Smooth muscle cell of bladder (primary cell): ENCODE measurements at places on chromosomes 2 and 18. TPM values are rescaled to one million over a fixed set of nuclear protein-coding genes. Genes with fewer than 3 reads are reported as not detected.

The IL1F10 gene
- not detected in 2 replicates for total RNA-seq

The TSGA10 gene
- 3.4 and 4.3 TPM in 2 replicates for total RNA-seq

The KCNJ3 gene
- not detected in 2 replicates for total RNA-seq

The AQP12B gene
- total RNA-seq: not detected in 2 replicates

The EMILIN2 gene
- total RNA-seq: 26.5 and 28.4 TPM in 2 replicates

The LIMS4 gene
- 1.1 TPM in 2 replicates for total RNA-seq

The GCG gene
- 0.14 TPM in 1 of 2 replicates, not detected in the other for total RNA-seq

The TNS1 gene
- 37.3 and 74.4 TPM in 2 replicates for total RNA-seq

The COL4A3 gene
- total RNA-seq: under 0.01 and 0.18 TPM in 2 replicates

The RAB17 gene
- 0.14 and 0.28 TPM in 2 replicates for total RNA-seq

The FBXO15 gene
- total RNA-seq: 1.0 and 1.1 TPM in 2 replicates

The ATAD2B gene
- total RNA-seq: 8.6 and 11.2 TPM in 2 replicates

The GALM gene
- total RNA-seq: 18.0 and 20.2 TPM in 2 replicates

The ALK gene
- total RNA-seq: under 0.01 TPM in 2 replicates

The GKN2 gene
- not detected in 2 replicates for total RNA-seq

The CHCHD5 gene
- 12.0 and 14.2 TPM in 2 replicates for total RNA-seq

The COL6A3 gene
- total RNA-seq: 2,030 and 2,143 TPM in 2 replicates

The ABCG5 gene
- not detected in 2 replicates for total RNA-seq

The HAAO gene
- 0.46 and 1.8 TPM in 2 replicates for total RNA-seq

The ABCA12 gene
- under 0.01 TPM in 2 replicates for total RNA-seq

The MRPS5 gene
- 48.8 and 57.8 TPM in 2 replicates for total RNA-seq
